Stimulated activated CD4-positive, alpha-beta T cell treated with anti-CD3 and anti-CD28 coated beads, Interleukin-12 subunit alpha, Interleukin-12 subunit beta, amount 100 ng/mL, for 24 hours (primary cell): ENCODE measurements at places on chromosomes 2 and 18.

DNA sequence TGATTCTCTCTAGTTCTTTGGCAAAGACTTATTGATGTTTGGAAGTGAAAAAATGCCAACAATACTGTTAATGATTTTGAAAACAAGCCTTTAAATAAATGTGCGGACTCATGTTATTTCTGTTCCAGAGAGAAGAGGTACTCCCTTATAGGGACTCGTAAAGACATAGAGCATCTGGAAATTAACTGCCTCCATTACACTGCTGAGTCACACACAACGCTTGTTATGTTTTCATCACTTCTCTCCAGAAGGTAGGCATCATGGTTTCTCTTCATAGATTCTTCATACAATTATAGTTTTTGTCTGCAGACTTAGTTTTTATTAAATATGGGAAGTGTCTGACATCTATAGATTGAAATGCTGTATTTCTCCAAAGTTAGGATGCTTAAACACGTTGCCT, 302.5 kb upstream of the EPC2 start:
- DNase-seq, result no peak

- no peak for DNase-seq
These were observed 32.0 kb upstream of the CDK5R2 start for GRCh38 chr2:218927422-218927821.

DNA sequence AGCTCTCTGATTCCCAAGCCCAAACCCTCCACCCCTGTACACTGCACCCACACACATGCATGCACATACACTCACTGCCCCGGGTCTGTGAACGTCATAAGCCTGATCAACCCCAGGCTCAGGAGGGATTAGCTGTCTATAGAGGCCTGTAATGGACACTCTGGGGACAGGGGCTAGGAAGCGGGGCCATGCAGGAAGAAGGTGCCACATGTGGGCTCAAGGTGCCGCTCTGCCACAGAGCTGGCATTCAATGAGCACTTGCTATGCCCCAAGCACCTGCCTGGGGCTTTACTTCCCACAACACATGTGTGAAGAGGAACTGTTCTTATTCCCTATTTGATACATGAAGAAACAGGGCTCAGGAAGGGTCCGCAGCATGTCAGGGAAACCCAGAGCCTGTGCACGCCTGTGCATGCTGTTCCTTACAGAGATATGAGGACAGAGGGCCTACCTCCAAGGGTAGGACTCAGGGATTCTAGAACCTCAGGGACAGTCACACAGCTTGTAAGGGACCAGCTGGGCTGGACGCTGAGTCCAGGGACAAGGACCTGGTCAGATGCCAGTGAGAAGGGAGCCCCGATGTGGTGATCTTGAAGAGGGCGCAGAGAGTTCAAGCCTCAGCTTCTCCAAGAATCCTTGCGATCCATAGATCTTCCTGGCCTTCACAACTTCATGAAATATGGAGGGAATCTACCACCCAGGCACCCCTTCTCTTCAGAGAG, 5.0 kb downstream of the BIN1 start:
- no peak for DNase-seq

- DNase-seq, result no peak
These were observed 132.7 kb upstream of the NT5C1B start for GRCh38 chr2:18722101-18722500.

DNA sequence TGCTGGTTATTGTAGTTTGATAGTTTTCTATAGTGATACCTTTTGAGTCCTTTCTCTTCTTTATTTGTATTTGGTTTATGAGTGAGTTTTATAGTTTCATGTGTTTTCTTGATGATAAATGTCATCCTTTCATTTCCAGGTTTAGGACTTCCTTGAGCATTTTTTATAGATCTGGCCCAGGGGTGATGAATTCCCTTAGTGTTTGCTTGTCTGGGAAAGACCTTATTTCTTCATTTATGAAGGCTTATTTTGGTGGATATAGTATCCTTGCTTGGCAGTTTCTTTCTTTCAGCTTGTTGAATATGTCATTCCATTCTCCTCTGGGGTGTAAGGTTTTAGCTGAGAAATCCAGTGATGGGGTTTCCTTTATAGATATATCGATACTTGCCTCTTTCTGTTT, 53.9 kb downstream of the OTX1 start:
- DNase-seq, result no peak

GRCh38 chr2:60400462-60401246, 152.8 kb downstream of the BCL11A start:
- DNase-seq, result no peak

- DNase-seq, result no peak
These were observed 104.1 kb downstream of the DLGAP1 start for GRCh38 chr18:4351005-4351404.

DNA sequence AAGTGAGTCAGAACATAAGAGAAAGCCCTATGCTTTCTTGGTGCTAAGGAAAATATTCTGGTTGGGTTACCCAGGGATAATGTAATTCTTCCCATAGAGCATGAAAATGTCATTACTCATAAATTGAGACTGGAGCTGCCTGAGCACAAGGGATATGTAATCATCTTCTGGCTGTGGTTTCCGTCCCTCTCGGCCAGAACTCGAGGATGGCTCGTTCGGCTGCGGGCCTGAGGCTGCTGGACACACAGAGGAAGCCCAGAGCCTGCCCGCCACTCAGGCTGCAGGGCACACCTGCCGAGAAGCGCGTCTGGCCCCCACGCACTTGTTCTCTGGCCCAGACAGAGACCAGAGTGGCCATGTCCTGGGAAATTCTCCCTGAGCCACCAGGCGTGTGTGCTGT, 104.9 kb downstream of the ASAP2 start:
- no peak for DNase-seq

DNA sequence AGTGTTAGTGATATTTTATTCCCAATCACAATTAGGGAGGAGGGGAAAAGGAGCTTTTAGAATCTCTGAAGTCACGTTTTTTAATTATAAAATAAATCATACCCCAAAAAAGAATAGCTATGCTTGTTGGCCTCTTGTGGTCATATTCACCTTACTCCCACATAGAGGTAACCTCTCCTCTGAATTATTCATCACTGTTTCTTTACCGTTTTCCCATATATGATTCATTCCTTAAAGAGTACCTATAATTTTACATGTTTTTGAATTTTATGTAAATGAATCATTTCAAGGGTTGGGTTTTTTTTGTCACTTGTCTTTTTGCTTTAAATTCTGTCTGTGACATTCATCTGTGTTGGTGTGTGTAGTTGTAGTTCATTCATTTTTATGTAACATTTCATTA, 110.6 kb upstream of the CD302 start:
- DNase-seq, result no peak

GRCh38 chr18:32920796-32921787, 148.3 kb upstream of the KLHL14 start:
- no peak for DNase-seq

GRCh38 chr2:8431446-8432125, 250.3 kb upstream of the ID2 start:
- no peak for DNase-seq

- DNase-seq, result no peak
These were observed 58.3 kb upstream of the NCOA1 start for GRCh38 chr2:24432735-24433134.

- DNase-seq, result no peak
These were observed 88.4 kb downstream of the CTIF start for GRCh38 chr18:48627216-48627615.

DNA sequence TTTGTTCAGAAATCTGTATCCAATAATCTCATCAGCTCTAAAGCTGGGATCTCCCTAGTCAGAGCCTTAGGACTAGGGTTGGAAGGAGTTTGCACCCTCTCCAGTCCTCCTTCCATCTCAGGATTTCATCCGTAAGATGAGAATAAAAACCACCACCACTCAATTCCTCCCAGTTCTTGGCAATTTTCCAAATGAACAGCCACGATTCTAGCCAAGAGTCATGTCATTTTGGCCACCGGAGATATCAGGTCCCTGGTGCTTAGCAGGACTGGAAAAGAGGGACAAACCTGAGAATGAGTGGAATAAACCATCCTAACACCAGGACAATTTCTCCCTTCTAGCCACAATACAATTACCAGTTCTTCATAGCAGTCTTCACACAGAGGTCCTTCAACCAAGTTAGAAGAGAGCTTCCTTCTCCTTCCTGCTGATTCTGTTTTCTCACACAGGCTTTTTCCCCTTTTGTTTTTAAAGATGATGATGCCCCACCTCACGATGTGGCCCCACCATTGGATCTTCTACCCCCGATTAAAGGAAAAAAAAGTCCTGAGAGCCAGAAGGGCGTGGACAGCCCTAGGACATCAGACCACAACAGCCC, 36.2 kb downstream of the KIAA2012 start:
- DNase-seq, result no peak

- no peak for DNase-seq
These were observed 6.4 kb upstream of the NEUROD1 start for GRCh38 chr2:181686576-181687185.

DNA sequence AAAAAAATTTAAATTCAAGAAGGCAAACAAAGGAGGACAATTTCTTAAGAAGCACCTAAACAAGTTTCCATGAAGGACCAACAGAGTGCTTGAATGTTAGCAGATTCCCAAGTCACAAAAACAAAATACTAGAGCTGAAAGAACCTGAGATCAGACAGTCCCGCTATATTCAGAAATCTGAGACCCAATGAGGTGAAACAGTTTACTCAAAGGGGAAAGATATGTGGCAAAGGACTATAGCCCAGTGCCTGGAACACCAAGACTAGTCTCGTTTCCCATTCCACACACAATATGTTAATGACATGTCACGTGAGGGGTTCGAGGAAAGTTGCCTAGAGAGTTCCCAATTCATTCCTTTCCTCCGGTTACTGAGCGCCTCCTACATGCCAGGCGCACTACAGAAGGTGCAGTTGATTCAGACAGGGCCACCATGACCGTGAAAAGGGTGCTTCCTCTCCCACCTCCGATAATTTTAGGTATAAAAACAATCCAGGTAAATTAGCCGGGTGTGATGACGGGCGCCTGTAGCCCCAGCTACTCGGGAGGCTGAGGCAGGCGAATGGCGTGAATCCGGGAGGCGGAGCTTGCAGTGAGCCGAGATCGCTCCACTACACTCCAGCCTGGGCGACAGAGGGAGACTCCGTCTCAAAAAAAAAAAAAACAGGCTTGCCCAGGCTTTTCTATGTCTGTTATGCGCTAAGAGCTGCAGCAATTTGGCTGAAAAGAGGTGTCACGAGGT, 617 bp downstream of the SRBD1 start:
- DNase-seq, result peak; percentile 19

DNA sequence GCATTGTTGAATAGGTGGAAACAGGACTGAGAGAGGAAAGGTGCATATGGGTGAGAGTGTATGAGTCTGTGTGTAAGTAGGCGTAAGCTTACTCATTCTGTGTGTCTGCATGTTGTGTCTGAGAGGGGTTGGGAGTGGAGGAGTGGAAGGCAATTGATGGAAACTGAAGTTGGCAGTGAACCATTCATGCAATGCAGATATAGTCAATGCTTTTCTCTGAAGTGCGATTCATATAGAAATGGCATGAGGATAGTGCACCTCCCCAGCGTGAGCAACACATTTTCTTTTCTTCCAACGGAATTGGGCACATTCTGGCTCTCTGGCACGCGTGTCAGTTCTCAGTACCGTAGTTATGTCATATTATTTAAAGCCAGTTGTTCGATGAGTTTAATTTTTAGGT, 250.5 kb downstream of the NYAP2 start:
- no peak for DNase-seq

DNA sequence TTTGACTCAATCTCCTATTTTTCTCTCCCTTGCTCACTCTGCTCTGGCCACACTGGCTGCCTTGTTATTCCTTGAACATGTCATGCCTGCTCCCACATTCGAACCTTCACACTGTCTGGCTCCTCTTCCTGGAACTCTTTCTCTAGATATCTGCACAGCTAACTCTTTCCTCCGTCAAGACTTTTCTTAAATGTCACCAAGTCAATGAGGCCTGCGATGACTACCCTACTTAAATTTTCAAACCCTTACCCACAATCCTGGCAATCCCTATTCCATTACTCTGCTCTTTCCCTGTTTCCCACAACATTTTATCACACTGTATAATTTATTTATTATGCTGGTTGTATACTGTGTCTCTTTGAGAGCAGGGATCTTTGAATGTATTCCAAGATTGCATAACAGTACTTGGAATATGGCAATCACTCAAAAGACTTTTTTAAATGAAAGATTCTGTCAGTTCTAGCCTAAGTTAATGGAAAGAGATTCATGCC, 206.2 kb downstream of the SRBD1 start:
- DNase-seq, result no peak

DNA sequence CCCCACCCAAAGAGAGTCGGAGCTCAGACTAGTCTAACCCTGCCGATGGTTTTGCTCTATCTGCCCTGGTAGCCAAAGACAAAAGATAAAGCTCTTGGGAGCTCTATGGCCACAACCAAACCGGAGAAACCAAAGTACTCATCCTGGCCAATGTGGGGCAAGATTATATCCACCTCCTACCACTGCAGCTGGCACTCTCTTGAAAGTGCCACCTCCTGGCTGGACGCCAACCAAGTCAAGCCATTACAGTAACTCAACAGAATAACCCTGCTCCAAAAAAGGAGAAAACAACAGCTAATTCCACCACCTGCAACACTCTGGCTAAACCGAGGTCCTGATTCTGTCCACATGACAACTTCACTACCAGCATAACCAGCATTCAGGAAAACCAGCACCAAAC, 57.6 kb downstream of the SESTD1 start:
- DNase-seq, result no peak

DNA sequence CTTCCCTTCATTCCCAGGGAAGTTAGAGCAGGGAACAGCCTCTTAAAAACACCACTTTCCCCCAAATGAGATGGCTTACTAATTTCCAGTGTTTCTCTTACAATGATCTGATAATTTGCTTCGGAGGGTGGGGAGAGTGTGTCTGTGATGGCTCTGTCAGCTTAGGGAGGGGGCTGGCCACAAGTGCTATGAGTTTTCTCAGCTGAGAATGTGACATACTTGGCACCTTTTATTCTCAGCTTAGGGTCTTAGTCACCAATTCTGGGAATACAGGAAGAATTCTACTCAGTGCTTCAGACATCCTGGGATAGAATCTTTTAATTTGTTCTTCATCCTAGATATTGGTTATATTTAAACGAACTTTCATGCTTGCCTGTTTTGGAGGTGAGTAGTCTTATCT, 64.4 kb downstream of the AOX1 start:
- no peak for DNase-seq

- DNase-seq, result no peak
These were observed 62.0 kb downstream of the MBD2 start for GRCh38 chr18:54162431-54162830.

GRCh38 chr2:121005453-121005852, 269.8 kb downstream of the GLI2 start:
- no peak for DNase-seq

GRCh38 chr2:11419781-11420180, 46.2 kb downstream of the E2F6 start:
- no peak for DNase-seq

DNA sequence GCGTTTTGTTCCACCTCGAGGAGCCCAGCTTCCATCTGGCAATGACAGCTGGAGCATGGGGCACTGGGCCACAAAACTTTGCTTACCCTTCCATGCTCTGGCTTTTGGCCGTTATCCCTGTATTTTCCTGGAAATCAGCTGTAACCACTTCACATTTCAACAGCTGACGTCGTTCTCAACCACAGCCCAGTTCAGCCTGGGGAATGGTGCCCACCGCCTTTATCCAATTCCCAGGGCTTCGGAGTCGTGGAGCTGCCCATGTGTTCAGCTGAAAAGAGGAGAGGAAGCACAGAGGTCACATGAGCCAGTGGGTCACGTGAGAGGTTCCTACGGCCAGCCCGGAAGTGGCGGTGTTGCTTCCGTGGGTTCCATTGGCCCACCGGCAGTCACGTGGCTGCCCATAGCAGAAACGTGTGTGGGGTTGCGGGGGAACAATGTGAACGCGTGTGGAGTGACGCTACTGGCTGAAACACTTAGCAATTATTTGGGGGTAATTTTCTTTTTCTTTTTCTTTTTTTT, 16.7 kb upstream of the EDAR start:
- no peak for DNase-seq
